ENCODE measurements at places on chromosomes 1 and 21.

DNA sequence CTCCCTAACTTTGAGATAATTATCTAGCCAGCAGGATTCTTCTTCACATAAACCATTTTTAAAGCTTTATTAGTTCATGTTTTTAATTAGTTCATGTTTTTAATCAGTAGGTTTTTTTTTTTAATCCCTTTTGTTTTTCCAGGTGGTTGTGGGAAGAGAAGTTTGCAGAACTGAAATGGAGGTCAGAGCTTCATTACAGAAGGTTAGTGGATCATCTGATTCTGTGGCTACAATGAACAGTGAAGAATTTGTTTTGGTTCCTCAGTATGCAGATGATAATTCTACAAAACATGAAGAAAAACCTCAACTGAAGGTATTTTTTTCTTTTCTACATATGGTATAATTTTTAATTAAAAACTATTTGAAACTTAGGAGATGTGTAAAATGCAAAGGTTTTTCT lies 59.7 kb downstream of the RABGAP1L start:
- DNase-seq: no peak

- no peak for DNase-seq
Observed at GRCh38 chr1:160438317-160438918, 38.1 kb downstream of the VANGL2 start.

DNA sequence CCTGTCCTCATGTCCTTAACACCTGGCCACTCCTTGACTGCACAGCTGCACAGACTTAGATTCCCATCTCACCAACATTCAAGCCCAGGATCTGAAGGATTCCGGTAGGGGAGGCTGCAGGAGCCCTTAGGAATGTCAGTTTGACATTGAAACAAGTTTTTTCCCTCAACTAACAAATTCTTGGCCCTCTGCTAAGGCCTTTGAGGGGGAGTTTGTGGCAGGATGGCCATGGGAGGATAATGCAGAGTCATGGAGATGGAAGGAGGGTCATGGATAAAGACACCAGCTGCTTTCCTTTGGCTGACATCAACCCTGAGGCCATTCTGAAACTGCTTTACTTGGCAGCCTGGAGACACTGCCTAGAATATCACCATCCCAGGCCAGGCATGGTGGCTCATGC lies 63.4 kb upstream of the PPP2R5A start:
- DNase-seq: no peak

- DNase-seq: no peak
Observed at GRCh38 chr1:69305621-69306020, 262.1 kb upstream of the LRRC7 start.

- DNase-seq: no peak
Observed at GRCh38 chr1:19351873-19352272, 39.7 kb downstream of the SLC66A1 start.

DNA sequence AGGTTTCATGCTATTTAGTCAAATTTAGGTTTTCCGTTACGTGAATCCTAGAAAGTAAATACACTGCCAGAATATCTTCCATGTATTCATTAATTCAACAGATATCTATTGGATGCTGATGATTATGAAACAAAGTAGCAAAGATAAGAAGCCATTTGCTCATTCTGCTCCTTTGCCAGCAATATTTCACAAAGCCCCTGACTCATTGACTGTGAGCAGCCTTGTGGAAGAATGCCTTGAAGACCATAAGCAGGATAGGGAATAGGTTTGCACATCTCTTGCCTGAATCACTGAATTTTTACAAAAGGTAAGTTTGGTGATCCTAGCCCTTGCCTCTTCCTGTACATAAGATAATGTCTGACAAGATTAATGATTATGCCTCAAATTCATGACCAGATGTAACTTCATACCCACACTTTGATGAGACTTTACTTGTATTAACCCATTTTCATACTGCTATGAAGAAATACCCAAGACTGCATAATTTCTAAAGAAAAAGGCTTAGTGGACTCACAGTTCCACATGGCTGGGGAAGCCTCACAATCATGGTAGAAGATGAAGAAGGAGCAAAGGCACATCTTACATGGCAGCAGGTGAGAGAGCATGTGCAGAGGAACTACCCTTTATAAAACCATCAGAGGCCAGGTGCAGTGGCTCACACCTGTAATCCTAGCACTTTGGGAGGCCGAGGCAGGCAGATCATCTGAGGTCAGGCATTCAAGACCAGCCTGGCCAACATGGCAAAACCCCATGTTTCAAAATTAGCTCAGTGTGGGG lies 1.6 kb upstream of the PIGK start:
- no peak for DNase-seq

GRCh38 chr1:89589515-89589914 lies 43.4 kb upstream of the LRRC8C start:
- no peak for DNase-seq

DNA sequence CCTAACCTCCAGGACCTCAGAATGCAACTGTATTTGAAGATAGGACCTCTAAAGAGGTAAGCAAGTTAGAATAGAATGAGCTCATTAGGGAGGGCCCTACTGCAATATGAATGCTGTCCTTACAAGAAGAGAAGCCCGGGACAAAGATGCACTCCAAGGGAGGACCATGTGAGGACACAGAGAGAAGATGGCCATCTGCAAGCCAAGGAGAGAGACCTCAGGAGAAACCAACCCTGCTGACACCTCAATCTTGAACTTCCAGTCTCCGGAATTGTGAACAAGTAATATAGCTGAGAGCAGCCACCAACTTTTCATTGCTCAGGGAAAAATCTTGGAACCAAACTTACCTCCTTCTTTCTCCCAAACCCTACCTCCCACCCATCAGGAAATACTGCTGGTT lies 15.0 kb upstream of the GALNT2 start:
- DNase-seq: no peak

- no peak for DNase-seq
Observed at GRCh38 chr21:39108291-39109162, 74.7 kb downstream of the PSMG1 start.

- DNase-seq: no peak
Observed at GRCh38 chr21:14119038-14119437, 91.7 kb downstream of the LIPI start.

- no peak for DNase-seq
Observed at GRCh38 chr1:187070076-187070475, 241.3 kb downstream of the PLA2G4A start.

GRCh38 chr1:7046314-7046713 lies 261.1 kb downstream of the CAMTA1 start:
- DNase-seq: peak; percentile 28

DNA sequence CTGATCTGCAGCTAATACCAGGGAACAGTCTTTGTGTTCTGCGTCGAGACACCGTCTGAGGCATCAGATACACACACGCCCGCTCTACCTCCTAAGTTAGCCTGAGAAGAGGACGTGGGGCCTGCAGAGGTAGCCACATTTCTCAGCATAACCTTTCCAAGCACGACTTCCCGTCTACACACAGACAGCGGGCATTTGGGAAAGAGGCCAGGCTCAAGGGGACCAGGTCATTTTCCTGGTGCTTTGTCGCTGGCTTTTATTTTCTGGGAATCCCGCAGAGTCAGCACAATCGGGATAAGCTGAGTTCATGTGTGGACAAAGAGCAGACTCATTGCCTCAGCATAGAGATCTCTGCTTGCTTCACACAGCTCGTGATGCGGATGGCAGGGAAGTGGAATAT lies 72.5 kb upstream of the SMYD2 start:
- no peak for DNase-seq

- DNase-seq: no peak
Observed at GRCh38 chr1:29473161-29473855, 237.0 kb downstream of the PTPRU start.

DNA sequence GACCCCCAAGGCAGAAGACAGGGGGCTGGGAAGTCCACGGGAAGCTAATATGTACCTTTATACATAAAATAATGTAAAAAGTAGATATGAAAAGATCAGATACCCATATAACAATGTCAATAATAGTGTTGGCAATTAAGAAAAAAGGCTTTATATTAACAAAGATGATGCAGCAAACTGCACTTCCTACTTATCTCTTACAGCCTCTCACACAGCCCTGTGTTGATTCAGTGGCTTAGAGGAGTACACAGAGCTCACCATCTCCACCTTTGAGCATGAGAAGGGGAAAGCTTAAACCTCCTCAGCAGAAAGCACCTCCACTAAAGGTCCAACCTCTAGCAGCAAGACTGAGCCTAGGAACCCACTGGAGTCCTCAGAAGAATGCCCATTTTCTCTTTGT lies 7.2 kb upstream of the VSIG8 start:
- DNase-seq: no peak

DNA sequence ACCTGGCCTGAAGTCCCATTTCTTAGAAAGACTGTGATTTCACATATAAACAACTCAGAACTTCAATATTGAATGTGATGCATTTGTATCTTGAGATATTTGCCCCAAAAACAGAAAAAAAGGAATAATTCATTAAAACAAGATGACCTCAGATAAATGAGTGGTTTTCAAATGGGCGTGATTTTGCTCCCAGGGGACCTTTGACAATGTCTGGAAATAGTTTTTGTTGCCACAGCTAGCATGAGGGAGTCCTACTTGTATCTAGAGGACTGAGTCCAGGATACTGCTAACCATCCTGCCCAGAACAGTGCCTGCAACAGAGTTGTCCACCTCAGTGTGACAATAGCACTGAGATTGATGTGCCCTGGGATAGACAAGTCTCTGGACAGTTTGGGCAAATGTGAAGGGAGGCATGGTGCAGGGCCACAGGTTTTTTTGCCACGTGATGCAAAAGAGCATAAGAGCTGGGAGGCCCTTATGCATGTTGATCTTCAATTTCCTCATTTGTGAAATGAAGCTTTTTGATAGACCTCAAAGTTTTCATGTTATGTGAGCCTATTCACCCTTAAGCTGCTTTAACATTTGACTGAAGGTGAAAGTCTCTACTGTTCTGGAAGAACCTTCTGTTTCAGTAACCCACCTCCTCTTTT lies 46.2 kb downstream of the MAP3K7CL start:
- no peak for DNase-seq

- no peak for DNase-seq
Observed at GRCh38 chr1:117499071-117499470, 106.8 kb upstream of the TENT5C start.

GRCh38 chr1:3064296-3064850 lies 4.6 kb upstream of the PRDM16 start:
- DNase-seq: no peak

- peak; percentile 50 for DNase-seq
Observed at GRCh38 chr1:17244821-17245740, 3.8 kb upstream of the PADI3 start.

GRCh38 chr21:24994717-24995116 lies 612.6 kb downstream of the MRPL39 start:
- DNase-seq: no peak

DNA sequence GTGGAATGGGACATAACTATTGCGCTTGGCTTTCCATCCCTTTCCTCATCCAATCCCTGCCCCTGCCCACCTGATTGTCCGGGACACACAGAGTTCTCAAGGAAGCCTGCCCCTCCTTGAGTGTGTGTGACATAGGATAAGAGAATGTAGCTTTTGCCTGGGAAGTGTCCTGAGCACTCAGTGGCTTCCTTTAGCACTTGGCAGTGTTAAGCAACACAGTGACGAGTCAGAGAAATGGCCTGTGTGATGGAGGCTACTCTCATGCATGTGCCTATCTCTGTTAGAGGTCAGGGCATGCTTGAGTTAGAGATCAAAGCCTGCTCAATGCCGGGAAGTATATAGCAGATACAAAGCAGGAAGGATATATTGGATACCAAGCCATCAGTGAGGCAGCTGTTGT lies 289.5 kb downstream of the SIPA1L2 start:
- no peak for DNase-seq

DNA sequence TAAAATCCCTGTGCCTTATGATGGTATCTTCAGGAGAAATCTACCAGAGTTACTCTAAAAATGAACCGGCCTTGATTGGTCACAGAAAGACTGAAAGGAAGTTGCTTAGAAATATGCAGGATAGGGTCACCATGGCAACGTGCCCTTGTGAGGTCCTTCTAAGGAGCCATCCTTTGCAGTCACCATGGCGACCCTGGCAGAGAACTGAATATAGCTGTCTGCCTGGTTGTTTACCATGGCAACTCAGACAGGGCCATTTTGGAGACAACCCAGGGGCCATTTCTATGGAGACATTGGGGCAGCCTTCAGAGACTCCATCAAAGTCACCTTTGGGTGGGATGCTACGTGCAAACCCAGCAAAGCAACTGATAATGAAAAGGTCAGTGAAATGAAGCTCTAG lies 43.0 kb downstream of the SNX7 start:
- DNase-seq: no peak

DNA sequence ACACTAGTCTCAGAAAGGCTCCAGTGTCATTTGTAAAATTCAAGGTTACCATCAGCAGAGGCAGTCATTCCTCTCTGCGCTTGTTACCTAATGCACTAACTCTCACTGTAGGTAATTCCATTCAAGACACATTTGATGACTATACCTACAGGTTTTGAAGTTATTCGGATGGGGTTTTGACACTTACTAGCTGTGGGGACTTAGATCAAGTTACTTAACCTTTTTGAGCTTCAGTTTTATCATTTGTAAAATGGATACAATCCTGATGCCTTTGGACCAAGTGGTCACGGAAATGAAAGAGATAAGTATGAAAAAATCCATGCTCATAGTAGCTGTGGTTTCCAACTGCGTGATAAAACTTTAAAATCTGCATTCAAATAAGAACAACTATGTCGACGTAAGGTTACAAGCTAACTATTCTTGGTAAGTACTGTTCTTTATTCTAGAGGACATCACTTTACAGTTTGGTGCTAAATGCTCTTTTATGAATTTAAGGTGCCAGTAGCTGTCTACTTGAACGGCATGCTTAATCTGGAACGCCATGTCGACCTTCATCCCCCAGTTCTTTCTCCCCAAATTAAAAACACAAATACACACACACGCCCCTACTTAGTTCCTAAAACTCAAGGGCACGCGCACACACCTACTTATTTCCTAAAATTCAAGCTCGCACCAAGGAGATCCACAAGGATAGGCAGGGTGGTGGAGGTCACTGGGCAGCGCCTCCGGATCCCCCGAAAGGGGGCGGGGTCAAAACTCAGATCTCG lies 550 bp upstream of the NFYC start:
- DNase-seq: no peak

DNA sequence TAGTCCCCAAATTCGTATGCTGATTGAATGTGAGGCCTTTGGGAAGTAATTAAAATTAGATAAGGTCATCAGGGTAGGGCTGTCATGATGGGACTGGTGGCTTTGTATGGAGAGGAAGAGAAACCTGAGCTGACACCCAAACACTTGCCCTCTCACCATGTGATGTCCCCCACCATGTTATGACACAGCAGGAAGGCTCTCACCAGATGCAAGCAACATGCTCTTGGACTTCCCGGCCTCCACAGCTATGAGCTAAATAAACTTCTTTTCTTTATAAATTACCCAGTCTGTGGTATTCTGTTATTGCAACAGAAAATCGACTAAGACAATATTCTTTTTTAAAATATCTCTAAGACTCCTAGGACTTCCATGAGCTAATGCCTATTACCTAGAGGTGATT lies 43.6 kb upstream of the GUCA2B start:
- no peak for DNase-seq

DNA sequence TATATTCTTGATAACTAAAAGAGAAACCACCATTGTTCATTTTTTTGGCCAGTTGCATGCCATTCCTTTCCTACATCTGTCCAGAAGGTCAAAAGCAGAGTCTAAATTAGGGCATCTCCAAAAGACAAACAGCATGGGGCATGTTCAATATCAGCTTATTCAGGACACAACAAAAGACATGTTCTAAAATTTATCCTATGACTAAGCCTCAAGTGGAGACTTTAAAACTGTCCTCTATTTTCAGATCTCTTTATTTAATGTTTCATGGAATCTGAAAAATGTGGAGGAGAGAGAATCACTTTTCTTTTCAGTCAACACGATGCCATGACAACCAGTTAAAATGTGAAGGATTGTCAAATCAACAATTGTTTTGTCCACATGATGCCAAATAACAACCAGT lies 303.4 kb upstream of the PRMT6 start:
- no peak for DNase-seq

Data from NCI-H2171 (cell line).